H4 (cell line): ENCODE measurements at places on chromosomes 11 and 22. TPM values are rescaled to one million over a fixed set of nuclear protein-coding genes. Genes with fewer than 3 reads are reported as not detected.

The GUCY1A2 gene
- total RNA-seq: 1.3 and 1.4 TPM in 2 replicates

- no peak for DNase-seq
Observed at GRCh38 chr11:107293677-107294344, 163.8 kb downstream of the CWF19L2 start.

DNA sequence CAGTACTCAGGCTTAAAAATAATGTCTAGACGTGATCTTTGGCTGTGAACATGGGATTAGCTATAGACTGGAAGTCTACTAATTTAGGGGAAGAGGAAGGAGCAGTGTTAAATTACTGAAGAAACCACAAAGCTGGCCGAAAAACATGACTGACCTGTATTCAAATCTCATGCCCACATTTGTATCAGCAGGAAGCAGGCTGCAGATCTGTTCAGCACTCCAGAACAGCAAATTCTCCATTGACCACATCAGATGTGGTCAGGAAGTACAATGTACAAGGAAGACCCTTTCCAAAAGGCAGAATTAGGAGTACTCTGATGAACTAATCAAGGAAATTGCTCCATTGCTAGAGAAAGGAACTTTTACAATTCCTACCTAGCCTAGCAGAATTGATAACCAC, 31.7 kb downstream of the DCDC1 start:
- DNase-seq: no peak

DNA sequence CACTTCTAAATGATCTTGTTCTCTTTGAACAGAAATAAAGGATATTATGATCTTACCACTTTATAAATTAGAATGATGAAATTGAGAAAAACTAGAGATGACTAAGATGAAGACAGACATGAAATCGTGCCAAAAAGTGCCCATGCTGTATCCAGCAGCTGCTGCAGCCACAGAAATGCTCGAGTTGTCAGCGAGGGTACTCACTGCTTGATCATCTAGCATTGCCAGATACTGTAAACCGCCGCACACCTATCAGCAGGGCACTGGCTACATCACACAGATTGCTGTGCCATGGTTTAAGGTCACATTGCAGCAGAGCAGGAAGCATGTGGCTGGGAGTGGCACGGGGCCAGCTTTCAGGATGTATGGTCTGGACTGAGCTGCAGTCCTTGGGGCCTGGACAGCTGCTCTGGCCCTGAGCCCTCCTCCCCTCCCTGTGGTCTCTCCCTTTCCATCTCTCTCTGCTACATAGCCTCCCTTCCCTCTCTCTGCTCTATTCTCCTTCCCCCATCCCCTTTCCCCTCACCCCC, 51.0 kb upstream of the SEPTIN5 start:
- peak; percentile 83 for DNase-seq

GRCh38 chr11:72970557-72971118, 156.4 kb downstream of the ATG16L2 start:
- no peak for DNase-seq

DNA sequence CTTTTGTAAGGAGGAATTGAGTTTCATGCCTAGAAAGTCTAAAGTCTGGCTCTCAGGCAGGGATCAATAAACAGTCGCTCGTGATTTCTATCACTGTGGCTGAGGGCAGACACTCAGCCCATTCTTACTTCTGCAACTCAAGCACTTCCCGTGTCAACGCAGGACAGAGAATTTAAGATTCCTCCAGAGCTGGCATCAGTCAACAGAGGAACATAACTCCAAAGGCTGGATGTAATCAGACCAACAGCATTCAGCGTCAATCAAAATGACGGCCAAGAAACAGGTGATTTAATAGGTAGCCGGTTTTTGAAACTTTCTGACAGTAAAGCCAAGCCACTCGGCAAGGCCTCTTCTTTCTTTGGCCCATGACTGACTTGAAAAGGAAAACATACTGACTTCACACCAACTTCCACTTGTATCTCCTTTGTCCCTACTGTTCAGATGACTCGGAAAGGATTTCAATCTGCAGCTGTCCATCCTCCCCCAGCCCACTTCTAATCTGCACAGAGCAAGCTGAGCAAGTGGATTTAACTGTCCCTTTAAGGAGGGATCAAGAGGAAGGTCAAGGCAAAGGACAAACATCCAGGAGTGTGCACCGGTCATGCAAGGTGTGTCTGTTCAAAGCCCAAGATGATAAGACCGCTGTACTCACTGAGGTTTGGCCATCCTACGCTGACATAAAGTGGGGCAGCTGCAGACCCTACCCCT, 9.5 kb downstream of the VPS37C start:
- no peak for DNase-seq

DNA sequence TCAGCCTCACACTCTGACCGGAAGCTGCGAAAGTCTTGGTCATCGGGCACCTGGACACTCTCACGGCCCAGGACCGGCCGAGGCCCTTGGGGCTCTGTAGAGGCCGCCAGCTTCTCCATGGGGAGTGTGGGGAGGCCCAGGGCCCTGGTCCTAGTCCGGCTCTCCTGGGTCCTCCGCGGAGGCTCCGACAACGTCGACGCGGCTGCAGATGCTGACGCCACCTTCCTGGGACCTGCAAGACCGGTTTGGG, 12.9 kb downstream of the STARD10 start:
- DNase-seq: no peak

- no peak for DNase-seq
Observed at GRCh38 chr11:74468058-74468457, 709 bp upstream of the KCNE3 start.

DNA sequence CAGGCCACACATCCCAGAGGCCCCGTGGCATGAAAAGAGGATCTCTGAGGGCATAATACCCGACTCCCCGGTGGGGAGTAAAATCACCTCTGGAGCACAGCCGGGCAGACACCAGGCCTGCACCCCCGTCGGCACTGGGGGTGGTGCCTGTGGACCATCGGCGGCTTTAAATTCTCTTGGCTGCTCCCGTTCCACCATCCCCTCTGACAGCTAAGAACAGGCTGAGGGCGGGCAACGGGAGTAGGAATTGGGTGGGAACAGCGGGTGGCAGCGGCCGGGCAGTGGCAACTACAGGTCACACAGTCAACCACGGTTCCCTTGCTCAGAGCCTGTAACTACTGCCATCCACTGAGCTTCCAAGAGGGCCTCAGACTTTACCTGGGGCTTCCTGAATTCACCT, 40.2 kb upstream of the MOB2 start:
- no peak for DNase-seq

- DNase-seq: peak; percentile 63
Observed at GRCh38 chr11:63945477-63946163, 6.8 kb downstream of the NAA40 start.

- no peak for DNase-seq
Observed at GRCh38 chr11:57306940-57307565, 17.7 kb downstream of the TNKS1BP1 start.

GRCh38 chr11:32830796-32831195, 1.1 kb downstream of the PRRG4 start:
- no peak for DNase-seq

The CD3D gene
- total RNA-seq: not detected in 2 replicates
